Urinary bladder (tissue), 4 donors: ENCODE measurements at places on chromosomes 2 and 18.

DNA sequence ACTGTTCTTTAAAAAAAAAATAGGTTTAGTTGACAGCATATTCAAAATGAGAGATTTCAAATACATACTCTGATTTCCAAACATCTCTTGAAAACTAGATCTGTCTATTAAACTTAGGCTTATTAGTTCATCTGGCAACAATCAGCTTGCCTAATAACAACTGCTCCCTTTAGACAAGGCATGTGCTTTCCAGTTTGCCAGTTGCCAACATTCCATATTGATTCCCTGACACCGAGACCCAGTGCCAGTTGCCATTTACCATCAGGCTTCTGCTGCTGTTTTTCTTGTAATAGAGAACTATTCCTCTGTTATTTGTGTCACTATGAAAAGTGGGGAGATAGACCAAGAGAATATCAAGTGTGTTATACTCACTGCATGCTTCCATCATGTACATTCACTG is 256.0 kb downstream of the C1D start:
- DNase-seq = no peak

DNA sequence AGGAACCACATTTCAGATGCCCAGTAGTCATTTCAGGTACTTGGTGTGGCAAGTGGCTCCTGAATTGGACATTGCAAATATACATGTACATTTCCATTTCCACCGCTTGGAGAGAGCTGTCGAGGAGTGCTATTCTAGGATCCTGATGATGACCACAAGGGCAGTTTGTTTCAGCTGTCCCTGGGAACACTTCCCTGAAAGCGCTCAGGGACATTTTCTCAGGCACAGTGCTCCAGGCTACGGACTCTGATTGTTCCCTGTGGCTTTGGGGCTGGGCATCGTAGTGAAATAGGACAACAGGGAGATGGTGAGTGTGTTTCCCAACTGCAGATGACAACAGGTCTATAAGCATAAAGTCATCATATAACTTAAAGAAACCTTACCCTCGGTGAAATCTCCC is 3.1 kb downstream of the DBI start:
- DNase-seq = no peak

DNA sequence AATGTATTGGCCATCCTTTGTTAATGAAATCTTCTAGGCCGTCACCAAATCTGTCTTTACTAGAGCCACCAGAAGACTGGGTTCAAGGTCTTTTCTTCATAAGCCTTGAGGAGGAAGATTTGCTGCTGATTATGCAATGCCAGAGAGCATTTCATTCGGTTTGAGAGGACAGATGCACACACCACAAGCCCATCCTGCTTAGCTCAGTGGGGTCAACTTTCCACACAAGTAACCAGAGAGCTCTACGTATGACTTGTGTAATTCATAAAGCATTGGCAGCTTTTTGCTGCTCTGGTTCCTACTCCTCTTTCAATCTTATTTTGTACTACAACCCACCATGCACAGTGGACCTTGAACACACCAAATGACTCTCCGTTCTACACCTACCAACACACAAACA is 106.9 kb downstream of the OSR1 start:
- DNase-seq = no peak

GRCh38 chr2:240178564-240178963 is 38.1 kb upstream of the OTOS start:
- no peak for DNase-seq

- DNase-seq = no peak
Measured at GRCh38 chr2:219223831-219224610, 5.3 kb upstream of the ABCB6 start.

DNA sequence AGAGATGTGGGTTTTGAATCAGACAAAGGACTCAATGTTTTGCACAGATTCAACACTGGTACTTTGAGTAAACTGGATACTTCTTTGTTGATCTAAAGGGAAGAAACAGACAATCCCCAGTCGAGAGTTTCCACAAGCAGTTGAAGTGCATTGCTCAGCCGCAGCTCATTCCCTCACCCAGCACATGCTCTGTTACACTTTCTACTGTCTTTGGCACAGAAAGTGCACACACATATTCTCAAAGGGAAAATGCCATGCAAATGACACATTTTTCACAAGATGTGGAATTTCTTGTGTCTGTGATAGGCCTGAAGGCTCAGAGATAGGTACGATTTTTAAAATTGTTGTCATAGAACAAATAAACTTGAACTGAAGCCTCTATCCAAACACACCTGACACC is 258.9 kb upstream of the TRIB2 start:
- DNase-seq = no peak

GRCh38 chr2:70942396-70943204 is 6.9 kb downstream of the ATP6V1B1 start:
- no peak for DNase-seq

DNA sequence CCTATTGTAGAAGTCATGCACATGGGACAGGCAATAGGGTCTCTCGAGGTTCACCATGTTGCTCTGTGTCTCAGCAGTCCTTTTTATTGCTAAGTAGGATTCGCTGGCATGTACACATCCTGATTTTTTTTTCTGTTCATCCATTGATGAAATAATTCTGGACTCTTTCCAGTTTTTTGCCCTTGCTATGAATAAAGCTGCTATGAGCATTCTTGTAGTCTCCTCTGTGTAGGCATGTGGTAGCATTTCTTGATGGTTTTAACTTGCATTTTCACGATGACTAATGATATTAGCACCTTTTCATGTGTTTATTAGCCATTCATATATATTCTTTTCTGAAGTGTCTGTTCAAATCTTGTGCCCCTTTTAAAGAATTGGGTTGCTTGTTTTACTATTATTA is 65.8 kb upstream of the EDAR start:
- no peak for DNase-seq

DNA sequence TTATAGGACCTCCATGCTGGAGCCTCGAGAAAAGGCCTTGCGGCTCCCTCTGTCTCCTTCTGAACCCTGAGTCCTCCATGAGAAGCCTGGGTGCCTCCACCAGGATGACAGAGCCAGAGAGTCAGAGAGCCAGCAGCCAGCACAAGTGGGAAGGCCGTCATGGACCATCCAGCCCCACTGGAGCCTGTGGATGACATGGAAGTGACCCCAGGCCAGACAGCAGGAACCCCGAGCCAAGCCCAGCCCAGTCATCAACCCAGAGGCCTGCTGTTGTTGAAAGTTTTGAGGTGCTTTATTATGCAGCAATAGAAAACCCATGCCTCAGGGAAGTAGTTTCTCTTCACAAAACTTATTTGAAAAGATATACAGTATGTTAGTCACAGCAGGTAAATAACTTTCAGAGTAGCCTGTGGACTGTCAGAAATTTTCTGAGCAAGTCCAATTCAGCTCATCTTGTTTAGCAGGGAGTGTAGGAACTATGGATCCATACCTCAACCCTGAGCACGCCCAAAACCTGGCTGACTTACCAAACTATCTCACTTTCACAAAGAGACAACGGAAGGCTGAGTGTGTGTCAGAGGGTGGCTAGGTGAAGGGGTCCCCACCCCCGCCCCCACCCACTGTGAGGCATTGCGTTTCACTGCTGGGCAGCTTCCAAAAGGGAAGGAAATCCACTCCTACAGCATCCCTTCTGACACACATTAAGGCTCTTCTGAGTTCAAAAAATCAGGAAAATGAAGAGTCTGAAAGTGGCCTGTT is 79.9 kb upstream of the NDUFV2 start:
- DNase-seq = no peak

DNA sequence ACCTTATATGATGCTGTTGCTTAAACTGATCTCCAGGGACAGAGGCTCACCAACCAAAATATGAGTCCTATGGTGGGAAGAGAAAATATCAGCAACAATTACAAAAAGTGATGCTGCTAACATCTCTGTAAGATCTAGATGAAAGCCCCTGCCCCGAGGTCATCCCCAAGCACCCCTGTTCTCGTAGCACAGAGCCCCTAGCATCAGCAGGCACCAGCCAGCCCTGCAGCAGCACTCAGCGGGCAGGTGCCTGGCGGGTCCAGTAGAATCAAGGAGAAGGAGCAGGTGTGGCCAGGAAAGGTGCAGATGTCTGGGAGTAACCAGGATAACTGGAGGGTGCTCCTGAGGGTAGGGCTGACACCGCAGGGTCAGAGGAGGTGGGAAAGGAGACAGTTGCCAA is 474.2 kb upstream of the MYT1L start:
- no peak for DNase-seq

DNA sequence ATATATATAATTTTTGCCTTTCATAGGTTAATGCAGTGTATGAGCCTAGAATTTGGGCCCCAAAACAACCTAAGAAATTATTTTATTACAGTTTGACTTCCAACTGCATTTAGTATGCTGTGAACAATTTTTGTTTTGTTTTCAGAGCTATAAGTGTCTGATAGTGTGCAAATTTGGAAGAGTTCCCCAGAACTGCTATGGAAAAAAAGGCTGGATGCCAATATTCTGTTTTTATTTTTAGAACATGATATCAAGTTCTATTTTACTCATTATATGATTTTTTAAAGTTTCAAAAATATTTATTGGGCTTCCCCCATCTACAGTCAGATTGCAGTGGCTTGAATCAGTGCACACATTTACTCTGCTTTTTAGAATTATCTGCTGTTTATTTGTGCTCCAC is 42.6 kb downstream of the MRPS9 start:
- no peak for DNase-seq
